Activated CD8-positive, alpha-beta memory T cell treated with anti-CD3 and anti-CD28 coated beads for 4 hours (primary cell): ENCODE measurements at places on chromosomes 6 and 20.

DNA sequence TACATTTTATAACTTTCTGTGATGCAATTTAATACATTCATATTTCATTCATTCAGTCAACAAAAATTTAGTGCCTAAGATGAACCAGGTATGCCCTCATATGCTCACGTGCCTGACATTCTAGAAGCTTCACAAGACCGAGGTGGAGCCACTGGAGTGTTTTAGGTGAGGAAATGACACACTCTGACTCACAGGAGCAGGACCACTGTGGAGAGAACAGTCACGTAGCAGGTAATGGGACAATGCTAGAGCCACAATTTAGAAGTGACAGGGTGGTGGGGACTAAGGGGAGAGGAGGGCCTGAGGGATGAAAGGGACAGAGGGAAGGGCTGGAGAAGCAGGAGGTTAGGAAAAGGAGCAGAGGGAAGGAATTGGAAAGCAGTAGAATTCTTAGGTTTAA lies 17.6 kb upstream of the HLA-A start:
- no peak for DNase-seq

GRCh38 chr6:14276071-14276470 lies 158.5 kb downstream of the CD83 start:
- no peak for DNase-seq

GRCh38 chr6:122401104-122401503 lies 1.7 kb downstream of the HSF2 start:
- DNase-seq, result no peak

DNA sequence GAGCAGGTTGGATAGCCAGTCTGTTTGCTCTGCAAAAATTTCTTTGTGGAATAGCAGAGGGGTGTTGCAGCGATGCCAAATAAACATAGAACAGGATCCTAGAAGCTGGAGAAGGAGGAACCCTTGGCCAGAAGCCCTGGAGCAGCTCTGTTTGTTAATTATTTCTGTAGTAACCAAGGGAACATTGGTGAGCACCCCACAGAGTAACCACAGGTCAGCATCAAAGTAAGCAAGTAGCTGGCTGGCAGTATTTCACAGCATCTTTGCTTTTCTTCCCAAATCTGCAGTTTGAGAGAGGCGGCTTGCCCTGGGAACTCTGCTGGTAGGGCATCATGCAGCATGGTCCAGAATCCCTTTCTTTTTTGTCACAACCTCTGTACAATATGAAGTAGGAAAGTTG lies 12.7 kb upstream of the APMAP start:
- no peak for DNase-seq

GRCh38 chr6:168130697-168131371 lies 51.8 kb upstream of the FRMD1 start:
- DNase-seq, result no peak

GRCh38 chr6:20620043-20620442 lies 85.8 kb downstream of the CDKAL1 start:
- no peak for DNase-seq

DNA sequence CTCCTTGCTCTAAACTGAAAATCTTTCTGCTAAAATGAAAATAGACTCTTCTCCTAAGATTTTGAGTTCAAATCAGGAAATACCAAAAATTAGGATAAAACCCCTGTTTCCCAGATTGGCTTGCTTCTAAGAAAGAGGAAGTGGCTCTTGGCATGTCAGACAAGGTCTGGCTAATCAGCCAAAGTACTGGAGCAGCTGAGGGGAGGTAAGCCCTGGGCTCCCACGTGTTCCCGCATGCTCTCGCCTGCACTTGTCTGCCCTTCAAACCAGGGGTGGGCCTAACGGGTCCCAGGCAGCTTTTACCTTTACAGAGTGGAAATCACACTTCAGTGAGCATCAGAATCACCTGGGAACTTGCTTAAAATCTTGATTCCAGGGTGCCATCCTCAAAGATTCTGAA lies 43.2 kb upstream of the GABRR1 start:
- no peak for DNase-seq

DNA sequence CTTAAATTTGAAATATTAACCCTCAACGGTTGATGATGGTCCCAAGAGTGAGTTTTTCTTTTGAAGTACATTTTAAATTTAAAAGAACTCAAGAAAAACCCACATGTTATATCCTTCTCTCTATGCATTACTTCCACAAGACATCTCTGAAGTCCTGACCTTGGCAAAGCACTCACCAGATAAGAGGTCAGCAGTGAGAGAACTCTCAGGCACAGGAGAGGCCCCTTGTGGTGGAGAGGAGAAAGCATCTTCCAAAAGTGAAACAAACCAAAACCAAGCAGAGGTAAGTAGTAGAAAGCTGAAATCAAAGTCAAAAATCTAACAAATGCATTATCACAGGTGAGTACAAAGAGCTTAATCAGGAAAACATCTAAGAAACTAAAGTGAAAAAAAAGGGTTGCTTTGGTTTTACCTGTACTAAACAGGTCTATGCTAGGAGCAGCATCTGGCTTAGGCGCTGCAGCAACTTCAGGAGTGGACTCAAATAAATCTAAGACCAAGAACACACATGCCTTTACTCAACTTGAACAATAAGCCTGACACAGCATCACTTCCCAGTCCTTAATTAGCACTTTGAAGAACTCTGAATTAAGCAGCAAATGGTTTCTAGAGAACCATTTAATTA lies 80.5 kb downstream of the PRSS35 start:
- DNase-seq, result no peak

DNA sequence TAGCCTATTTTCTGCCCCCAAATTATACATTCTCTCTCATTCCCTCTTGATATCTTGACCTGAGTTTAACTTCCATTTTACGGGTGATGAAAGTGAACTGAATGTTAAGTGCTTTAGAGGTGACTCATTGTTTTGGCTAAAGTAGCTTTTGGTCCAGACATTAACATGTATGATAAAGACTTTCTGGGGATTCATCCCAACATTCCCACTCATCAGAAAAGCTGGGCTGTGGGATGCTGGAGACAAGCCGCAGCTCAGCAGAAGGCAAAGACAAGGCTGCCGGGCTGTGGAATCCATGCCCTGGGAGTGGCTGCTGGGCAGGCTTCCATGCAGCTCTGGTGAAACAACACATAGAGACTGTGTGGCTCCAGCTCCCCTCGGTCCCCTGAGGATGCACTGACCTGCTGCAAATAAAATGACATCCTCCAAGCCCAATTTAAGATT lies 89.9 kb upstream of the SYNDIG1 start:
- no peak for DNase-seq

DNA sequence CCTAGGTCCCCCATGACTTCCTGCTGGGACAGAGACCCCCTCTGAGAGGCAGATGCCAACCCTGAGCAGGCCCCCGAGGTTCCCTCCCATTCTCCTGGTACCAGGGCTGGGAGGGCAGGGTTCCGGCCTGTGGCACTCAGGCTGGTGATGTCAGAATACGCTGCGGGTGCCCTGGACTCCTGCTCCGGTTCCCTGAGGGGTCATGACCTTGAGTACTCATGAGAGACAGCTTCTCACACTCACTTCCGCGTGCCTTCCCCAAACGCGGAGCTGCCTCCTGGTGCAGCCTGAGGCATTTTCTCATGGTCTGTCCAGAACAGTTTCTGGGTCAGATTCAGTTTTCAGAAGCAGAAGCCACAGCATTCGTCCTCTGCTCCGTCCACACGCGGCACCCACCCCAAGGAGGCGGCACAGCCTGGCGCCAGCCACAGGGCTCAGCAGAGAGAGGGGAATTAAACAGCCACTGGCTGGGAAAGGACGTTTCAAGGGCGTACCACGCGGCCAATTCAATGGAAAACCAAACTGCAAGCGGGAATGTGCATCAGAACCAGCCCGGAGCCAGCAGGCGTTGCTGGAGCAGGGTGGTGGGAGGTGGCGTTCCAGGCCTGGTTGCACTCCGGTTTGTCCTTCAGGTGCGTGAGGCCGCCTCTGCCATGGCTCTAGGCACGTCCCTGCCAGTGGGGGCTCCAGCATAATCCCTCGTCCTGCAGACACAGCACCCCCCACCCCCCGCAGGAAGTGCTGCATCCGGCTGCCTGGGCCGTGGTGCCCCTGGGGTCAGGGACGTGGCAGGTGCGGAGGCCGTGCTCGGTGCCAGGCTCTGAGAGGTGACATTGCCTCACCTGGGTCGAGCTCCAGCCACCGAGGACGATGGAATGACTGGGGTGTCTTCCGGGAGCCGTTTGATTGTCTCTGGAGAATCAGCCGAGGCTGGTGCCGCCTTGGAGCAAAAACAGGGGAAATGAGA lies 58.3 kb upstream of the BHLHE23 start:
- DNase-seq, result no peak

- no peak for DNase-seq
These were observed 72.7 kb downstream of the FOXO3 start for GRCh38 chr6:108633436-108633835.

DNA sequence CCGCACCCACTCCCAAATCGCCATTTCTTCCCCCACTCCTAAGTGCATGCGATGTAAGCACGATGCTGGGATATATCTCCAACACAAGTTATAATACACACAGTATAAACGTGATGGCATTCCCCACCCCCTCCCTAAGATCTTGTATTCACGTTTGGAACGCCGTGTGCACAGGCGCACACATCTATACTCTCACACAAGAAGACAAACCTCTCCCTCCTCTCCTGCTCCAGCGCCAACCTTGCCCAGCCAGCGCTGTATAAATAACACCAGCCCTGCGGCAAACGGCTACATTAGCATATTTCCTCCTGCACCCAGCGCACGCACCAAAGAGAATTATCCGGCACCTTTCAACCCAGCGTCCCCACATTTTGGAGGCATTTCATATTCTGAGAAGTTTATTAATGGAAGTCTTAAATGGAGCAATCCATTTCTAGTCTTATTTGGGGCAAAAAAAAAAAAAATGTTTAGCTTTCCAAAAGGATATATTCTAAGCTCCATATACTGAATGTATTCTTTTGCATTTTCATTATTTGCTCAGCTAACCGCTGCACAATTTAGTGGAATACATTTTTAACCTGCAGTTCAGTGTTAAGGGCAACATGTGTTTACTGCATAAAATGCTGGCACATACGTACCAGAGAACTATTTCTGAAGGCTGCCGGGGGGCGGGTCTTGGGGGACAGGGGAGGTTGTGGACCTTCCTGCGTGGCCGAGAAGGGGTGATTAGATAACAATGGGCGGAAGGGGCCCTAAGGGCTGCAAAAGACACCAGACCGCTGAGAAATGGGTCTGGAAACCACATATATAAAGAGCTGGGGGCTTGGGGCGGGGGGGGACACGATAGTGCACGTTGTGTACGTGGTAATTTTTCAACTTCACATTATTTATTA lies 1.1 kb upstream of the SLC22A23 start:
- no peak for DNase-seq

DNA sequence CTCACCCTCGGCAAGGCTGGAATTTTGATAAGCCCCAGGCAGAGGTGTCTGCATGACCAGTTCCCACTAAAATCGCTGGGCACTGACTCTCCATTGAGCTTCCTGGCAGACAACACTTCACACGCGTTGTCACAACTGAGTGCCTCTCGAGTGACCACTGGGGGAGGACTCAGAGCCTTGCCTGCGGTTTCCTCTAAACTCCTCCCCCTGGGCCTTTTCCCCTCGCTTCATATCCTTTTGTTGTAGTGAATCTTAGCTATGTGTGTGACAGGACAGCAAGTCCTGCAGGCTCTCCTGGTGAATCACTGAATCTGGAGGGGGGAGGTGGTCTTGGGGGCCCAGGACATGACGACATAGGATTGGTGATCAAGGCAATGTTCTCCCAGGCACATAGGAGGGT lies 670.8 kb downstream of the PRKN start:
- DNase-seq, result no peak

DNA sequence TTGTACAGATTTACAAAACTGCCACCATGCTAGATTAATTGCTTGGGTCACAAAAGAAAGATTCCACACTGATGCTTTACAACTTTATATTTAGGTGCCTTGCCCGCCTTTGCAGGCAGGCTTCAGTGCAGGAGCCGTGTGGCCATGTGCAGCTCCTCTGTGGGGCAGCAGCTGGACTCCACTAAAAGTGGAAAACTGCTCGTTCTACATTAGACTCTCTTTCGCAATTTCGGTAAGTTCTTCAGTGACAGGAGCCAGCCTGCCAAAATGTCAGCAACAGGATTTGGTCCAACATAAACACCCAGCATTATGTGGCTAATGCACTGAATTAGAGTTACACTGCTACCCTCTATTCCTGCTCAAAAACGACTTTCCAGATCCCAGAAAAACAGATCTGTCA lies 174.4 kb upstream of the KCNK16 start:
- DNase-seq, result no peak

DNA sequence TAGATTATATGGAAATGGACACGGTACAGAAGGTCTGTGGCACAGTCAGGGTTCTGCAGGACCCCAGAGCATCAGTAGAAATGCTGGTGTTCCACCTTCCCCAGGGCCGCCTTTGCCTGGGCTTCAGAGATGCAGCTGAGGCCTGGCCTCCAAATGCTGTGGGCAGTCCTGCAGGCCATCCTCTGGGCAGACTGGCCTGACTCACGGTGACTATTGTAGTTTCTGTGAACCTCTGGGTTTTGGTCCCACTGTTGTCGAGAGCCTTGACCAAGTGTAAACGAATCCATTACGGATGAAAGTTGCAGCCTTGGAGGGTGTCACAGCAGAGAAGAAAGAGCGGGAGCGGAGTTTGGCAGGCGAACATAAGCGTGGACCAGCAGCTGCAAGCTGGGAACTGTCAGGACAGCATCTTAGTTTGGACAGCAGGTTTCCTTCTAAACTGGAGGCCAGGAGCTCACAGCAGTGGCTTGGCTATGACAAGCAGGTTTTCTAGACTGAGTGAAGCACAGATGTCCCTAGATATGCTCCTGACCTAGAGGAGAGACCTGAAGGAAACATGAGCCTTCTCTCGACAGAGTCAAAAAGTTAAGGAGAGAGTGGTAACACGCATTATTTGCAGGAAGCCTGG lies 46.2 kb upstream of the BCLAF1 start:
- no peak for DNase-seq

GRCh38 chr6:38587766-38588362 lies 51.9 kb downstream of the BTBD9 start:
- DNase-seq, result no peak

DNA sequence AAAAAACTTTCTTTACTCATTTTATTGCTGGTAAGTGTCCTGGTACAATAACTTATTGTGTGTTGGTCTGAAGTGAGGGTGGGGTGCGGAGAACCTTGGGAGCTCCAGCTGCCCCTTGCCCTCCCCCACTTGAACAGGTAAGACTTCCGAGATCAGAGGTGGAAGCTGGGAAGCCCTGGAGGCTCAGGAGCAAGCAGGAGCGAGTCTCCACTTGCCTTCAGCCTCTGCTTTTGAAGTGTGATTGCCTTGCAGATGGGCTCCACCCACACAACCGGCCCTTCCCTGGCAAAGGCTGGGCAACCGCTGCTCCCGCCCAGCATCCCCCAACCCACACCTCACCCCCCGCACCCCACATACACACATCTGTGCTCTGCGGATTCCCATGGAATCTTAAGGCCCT lies 179.6 kb downstream of the TFAP2C start:
- DNase-seq, result no peak

GRCh38 chr6:7545316-7546019 lies 4.0 kb downstream of the DSP start:
- no peak for DNase-seq

GRCh38 chr6:32844839-32845383 lies 1.1 kb upstream of the PSMB8 start:
- DNase-seq, result no peak

GRCh38 chr20:33291830-33292355 lies 8.9 kb downstream of the BPIFB1 start:
- peak; percentile 29 for DNase-seq

GRCh38 chr20:48181261-48181935 lies 396.1 kb upstream of the SULF2 start:
- DNase-seq, result no peak

GRCh38 chr6:139028215-139028657 lies 309 bp upstream of the ABRACL start:
- no peak for DNase-seq

- DNase-seq, result peak; percentile 16
These were observed 31.0 kb downstream of the KCNQ2 start for GRCh38 chr20:63441136-63442099.
